ENCODE measurements at places on chromosomes 7 and 10.

GRCh38 chr10:1209355-1209979 is 153.3 kb downstream of the WDR37 start:
- DNase-seq: no peak

DNA sequence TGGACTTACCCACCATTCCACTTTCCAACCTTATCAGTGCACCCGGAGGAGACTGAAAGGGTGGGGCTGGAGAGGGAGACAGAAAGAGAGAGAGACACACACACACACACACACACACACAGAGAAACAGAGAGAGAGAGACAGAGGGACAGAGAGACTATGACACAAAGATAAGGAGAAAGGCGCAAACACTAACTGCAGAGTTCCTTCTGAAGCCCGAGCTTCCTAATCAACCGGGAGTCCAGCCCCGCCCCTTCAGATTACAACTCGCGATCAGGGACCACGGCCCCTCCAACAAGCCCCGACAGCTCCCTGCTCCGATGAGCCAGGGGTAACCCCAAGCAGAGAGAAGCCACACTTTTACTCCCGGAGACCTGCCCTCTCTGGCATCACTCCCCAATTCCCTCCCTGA is 499 bp downstream of the GAL3ST4 start:
- no peak for DNase-seq

DNA sequence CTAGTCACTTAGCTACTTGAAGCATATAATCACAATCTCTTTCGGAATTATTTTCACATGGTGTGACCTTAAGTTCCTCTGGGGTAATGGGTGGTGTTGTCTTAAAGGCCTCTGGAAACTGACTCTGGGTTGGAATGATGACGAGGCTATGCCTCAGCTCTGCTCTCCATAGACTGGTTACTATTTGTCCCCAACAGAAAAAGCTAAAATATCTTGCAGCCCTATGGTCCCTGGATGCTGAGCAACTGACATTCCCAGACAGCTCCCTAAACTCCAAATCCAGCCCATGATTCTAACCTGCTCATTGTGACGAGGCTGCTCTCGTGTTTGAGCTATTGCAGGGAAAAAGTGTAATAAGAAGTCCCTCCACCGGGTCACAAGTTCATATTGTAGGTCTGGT is 51.6 kb downstream of the HBP1 start:
- no peak for DNase-seq

DNA sequence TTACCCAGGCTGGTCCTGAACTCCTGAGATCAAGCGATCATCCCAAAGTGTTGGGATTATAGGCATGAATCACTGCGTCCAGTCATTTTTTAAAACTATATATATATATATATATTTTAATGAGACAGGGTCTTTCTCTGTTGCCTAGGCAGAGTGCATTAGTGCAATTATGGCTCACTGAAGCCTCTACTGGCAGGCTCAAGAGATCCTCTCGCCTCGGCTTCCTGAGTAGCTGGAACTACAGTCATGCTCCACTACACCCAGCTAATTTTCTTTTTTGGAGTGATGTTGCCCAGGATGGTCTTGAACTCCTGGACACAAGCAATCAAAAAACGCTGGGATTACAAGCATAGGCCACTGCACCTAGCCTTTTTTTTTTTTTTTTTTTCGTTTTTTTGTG is 55.3 kb upstream of the KAT6B start:
- DNase-seq: no peak

DNA sequence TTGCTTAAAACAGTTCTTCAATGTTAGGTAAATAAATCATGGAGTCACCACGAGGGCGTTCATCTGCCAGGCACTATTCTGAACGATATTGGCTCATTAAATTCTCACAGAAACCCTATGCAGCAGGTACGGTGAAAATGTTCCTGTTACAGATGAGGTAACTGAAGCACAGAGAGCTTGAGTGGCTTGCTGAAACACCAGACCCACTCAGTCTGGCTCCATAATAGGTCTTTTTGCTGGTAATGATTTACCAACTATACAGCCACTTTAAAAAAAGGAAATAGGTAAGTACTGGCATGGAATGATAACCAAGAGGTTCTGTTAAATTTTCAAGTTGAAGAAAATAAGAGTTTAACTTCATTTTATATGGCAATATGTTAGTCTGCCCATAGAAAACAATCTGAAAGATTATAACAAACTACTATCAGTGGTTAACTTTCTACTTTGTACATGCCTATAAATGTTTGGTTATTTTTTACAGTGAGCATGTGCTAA is 1.3 kb upstream of the TM9SF3 start:
- DNase-seq: no peak

DNA sequence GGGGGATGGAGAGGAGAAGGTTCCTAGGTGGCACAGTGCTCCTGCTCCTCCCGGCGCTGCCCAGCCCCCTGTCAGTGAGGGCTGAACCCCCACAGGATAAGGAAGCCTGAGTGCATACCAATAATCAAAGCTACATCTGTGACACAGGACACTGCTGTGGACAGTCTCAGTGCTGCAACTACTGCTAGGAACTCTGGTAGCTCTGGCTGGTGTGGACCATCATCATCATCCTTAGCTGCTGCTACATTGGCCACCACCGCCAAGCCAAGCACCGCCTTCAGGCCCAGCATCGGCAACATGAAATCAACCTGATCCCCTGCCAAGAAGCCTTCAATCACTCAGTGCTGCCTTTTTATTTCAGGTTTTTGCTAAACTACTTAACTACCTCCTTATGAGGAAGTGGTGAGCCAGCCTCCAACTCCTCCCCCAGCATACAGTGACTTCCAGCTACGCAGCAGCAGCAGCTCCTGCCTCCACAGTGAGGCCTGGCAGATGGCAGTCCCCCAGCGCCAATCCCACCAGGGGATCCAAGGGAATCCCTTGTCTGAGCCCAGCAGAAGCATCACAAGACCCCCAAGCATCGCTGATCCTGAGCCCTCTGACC is 32.1 kb upstream of the SLC26A4 start:
- DNase-seq: no peak

- DNase-seq: no peak
Observed at GRCh38 chr10:70879207-70879606, 9.2 kb downstream of the PCBD1 start.

- DNase-seq: no peak
Observed at GRCh38 chr7:34373940-34374339, 284.1 kb upstream of the NPSR1 start.

- DNase-seq: no peak
Observed at GRCh38 chr7:75630549-75630948, 108.2 kb downstream of the HIP1 start.

DNA sequence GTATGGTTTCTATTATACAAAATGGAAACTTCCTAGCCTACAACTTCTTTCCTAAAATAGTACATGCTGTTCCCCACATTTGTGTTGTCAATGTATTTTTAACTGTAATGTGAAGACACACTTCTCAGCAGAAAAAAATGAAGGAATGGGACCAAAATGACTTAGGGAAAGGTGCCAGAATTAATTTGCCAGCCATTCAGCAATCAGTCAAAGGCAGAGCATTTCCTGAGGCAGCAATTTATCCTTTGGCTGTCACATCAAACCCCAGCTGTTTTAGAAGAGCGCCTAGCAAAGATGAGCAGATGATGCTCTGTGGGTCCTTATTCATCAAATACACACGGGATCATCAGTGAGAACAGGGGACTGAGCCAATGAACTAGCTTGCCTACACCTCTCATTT is 592.5 kb downstream of the KCNMA1 start:
- no peak for DNase-seq

GRCh38 chr7:141381794-141382427 is 169.3 kb upstream of the AGK start:
- DNase-seq: no peak

GRCh38 chr7:22628112-22628511 is 98.9 kb upstream of the IL6 start:
- no peak for DNase-seq

DNA sequence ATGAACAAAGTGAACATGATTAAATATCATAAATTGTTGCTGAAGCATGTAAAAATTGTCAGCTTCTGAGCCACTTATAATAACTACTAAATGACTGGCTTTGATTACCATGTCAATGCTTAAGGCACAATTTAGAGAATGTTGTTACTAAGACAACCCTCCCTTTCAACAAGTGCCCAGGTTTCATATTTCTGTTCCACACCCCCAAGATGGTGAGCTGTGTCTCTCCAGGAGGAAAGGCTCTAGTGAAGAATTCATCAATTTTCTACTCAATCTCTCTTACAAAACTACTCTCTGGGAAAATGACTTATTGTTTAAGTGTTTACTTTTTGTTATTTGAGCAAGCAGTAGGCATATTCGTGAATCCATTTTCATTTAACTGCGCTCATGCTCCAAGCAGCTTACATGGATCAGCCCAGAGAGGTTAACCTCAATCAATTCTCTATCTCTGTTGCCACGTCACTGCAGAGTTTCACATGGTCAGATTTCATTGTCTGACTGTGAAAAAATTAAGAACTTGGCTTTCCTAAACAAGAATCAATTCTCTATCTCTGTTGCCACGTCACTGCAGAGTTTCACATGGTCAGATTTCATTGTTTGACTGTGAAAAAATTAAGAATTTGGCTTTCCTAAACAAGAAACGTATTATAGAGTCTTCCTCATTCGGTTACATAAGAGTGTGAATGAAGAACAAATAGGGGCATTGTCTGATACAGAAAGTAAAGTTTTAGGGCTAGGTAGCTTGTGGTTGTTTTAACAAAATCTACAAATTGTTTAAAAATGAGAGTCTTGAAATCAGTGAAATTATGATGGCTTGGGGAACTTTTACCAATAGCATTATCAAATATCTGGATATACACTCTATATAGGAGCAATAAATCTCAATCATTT is 49.7 kb downstream of the CCDC71L start:
- DNase-seq: no peak

DNA sequence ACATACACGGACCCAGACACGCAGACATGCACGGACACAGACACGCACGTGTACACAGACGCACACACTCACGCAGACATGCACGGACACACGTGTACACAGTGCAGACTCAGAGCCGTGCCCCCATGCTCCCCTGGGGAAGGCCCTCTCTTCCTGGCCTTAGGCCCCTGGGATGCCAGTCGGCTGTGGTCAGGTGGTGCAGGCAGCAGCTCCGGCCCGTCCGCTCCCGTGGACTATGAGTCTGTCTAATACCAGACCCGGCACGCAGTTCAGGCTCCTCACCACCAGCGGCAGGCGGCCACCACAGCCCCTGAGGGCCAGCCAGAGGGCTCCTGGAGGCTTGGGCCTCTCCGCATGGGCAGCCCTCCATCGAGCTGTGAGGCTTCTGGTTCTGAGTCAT is 52.0 kb upstream of the NKX6-2 start:
- DNase-seq: no peak

DNA sequence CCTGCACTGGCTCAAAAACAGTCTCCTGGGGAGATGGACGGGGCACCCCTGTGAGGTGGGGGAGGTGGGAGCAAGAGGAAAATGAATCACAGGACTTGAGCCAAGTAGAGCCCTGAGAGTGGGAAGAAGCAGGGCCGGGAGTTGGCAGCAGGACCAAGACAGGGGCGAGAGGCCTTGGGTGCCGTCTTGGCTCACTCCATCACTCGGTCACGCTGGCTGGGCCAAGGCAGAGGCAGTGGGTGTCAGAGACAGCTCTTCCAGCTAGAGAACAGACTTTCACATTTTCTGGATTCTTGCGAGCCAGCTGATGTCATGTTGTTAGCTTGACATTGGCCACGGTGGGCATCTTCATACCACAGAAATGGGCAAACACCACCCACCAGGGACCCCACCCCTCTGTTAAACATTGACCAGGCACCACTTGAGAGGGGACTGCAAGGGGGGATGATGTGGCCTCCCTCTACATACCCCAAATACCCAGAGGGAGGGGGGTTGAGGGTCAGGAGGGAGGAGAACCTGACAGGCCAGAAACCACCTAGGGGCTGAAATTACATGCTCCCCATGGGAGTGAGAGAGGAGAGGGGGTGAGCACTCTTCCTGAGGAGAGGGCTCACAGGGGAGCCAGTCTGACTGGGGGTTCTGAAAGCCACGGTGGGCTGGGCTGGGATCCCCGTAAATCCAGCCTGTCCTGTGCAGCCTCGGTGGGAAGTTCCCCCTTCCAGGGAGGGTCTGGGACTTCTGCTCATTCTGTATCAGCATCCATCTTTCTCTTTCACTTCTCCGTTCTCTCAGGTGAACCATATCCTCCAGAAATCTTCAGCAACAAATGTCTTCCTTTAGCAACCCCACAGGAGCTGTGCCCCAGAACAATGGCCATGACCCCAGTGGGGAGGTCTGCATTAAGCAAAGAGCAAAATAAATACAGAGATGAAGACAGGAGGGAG is 19.6 kb downstream of the CAMK2B start:
- DNase-seq: no peak

- no peak for DNase-seq
Observed at GRCh38 chr7:66303454-66304155, 98.5 kb downstream of the TPST1 start.

DNA sequence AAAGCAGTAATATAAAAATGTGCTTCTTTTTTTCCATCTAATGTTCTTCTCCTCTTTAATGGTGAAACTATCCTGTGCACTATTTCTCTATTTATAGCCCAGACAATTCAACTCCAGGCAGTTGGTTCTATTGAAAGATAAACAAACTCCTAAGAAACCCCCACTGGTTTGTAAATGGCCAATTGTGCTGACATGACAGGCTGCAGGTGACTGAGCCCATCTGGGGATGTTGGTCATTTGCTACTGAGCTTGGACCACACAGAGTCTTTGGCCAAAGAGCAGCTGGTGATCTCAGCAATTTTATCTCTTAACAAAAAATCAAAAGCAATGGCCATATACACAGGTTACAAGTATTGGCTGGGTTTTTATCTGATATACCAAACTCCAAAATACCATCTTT is 631.8 kb upstream of the CELF2 start:
- DNase-seq: no peak

DNA sequence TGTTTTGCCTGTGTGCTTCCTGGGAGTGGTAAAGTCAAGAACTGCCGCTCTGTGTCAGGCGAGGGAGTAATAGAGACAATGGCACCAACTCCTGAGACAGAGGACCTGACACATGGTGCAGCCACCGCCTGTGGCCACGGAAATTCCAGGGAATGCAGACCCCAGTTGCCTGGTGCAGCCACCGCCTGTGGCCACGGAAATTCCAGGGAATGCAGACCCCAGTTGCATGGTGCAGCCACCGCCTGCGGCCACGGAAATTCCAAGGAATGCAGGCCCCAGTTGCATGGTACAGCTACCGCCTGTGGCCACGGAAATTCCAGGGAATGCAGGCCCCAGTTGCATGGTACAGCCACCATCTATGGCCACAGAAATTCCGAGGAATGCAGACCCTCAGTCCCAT is 8.7 kb downstream of the DIP2C start:
- no peak for DNase-seq

DNA sequence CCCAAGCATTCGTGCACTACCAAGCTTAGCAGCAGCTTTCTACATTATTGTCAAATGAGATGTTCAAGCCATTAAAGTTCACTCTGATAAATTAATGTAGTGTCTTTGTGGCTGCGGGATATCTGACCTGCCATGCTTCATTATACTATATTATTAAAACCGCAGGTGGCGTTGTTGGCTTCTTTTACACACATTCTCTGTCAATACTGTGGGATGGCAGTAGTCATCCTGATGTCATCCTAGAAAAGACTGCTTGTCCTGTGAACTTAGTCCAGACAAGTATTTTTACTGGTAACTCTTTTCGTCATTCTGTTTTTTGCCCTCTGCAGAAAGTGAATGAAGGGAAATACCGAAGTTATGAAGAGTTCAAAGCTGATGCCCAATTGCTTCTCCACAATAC is 103.9 kb downstream of the ZMYND11 start:
- DNase-seq: no peak

Measured in stimulated activated CD8-positive, alpha-beta memory T cell treated with anti-CD3 and anti-CD28 coated beads, Interleukin-15, amount 100 ng/mL, for 4 hours (primary cell).